ENCODE measurements at places on chromosomes 1 and 21.

- no peak for DNase-seq
Observed at GRCh38 chr1:71273334-71273733, 192.5 kb upstream of the ZRANB2 start.

GRCh38 chr1:108036796-108037562 is 72.0 kb upstream of the VAV3 start:
- DNase-seq, result no peak

DNA sequence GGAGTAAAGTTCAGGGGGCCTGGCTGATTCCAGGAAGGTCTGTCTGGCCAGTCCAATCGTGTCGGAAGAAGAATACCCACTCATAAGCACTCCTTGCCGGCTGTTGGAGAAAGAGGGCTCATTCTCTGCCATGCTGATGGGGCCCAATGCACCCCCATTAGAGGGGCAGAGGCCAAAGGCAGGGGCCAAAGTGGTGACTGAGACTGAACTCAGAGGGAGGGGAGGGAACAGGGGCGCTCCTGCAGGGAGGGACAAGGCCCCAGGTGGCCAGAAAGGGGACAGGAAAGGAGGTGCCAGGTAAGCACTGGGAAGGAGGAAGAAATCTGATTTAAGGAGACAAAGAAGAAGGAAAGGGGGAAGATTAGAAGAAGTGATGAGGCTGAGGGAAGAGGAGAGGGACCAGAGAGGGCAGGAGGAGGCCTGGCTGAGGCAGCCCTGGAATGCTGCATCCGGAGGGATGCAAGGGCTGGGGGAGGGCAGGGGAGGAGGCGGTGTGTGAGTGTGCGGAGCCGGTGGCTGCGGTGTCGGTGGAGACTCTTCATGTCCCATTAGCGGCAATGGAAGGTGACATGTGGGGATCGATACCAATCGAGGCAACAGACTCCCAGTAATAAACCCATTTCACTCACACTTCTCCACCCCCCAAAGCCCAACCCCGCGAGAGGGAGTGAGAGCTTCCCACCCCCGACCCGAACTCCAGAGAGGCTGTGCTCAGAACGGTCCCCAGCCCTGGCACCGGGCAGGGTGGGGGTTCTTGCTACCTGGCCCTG is 12.0 kb upstream of the ETV3L start:
- no peak for DNase-seq

DNA sequence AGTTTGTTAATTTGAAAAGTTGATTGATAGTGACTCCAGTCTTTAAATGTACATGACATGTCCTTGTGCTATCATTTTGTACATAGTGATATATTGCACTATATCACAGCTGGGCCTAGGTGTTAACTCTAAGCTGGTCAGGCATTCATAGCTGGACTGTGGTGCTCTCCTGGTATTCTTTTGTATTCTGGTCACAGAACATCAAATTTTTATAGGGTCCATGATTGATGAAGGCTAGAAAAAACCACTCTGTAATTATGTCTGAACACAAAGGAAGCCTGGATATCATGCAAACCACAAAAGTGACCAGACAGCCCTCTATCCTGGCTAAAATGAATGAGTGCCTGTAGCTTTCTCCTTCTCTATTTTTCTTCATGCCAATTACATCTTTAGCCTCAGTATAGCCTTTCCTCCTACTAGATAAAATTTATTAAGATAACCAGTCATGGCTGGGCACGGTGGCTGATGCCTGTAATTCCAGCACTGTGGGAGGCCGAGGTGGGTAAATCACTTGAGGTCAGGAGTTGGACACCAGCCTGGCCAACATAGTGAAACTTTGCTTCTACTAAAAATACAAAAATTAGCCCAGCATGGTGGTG is 134.9 kb upstream of the B3GALT2 start:
- no peak for DNase-seq

Data from stimulated activated CD8-positive, alpha-beta memory T cell treated with anti-CD3 and anti-CD28 coated beads, Interleukin-4, amount 100 ng/mL, for 4 hours (primary cell).